ENCODE measurements at places on chromosomes 2 and 18.
A peak's percentile ranks its signal among the peaks of the same experiment; 100 is the strongest.

DNA sequence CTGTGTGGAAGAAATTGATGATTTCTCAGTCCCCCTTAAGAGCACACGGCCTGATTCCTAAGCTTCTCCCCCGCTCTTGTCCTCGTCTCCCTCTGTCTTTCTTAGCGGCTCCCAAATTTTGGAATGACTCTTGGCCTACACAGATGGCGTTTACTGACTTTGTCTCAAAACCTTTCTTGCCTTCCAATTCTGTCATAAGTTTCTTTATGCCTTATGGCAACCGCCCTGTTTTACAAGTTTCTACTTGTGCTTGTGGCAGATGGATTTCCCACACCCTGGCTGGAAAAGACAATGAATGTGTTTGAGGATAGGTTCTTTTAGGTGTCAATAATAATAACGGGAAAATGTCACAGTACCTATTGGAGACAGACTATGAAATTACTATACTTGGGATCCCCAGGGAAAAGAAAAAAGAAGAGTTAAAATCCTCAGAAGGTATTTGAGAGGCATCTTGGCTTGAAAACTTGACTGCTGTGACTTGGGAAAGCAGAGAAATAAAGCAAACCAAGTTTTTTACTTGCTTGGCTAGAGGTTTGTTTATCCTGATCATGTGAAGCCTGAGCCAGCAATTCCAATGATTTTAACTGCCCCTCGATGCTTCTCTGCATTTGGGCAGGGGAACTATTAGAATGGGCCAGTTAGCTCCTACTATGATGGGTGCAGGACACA, 276.4 kb downstream of the HRH4 start:
- DNase-seq = no peak

DNA sequence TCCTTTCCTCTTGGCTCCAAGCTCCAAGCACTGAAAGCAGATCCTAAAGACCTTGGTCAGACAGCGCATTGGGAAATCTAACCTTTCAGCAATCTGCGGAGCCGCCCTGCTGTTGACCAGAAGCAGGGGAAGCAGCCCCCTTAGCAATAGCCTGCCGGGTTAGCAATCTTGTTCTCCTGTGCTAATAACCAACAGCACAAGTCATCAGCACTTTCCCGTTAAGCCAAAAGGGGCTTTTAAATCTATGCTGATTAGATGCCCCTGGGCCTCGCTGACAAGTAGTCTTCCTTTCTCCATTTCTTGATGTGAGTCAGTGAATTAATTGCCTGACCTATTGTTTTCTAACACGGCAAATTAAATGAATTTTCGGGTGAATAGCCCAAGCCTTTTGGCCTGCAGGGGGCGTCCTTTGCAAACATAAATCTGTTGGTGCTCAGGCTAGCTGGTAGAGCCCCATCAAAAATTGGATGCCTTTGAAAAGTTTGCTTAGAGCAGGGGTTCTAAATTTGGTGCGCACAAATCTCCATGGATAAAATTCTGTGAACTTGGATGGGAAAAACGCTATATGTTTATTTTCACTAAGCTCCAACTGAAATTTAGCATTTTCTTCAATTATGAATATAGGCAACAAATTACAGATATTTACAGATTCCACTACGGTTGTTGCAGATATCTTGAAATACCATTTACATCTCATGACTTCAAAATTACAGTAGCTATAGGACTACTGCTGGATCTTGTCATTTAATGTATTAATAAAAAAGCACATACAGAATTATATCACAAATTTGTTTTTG, 24.6 kb downstream of the MAIP1 start:
- peak; percentile 85 for DNase-seq

DNA sequence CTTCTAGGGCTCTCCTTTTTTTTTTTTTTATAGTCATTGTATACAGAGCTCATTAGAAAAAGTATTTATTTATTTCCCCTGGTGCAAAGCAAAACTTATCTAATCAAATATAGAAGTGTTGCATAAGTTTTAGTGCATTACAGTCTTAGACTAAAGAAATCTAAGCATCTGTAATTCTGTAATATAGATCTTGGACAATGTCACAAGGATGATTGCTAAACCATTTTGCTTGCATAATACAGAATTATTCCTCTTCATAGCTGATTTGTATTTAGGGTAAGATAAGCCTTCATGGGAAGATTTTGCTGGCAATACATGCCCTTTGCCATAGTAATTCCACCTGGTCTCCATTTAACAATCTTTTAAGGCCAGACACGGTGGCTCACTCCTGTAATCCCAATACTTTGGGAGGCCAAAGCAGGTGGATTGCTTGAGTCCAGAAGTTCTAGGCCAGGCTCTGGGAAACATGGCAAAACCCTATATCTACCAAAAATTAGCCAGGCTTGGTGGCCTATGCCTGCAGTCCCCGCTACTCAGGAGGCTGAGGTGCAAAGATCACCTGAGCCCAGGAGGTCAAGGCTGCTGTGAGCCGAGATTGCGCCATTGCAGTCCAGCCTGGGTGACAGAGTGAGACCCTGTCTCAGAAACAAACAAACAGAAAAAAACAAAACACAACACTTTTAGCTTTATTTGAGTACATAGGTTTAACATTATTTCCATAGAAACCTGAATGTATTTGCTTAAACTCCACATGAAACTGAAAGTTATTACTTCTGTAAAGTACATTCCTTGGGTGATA, 2.2 kb upstream of the ACADL start:
- DNase-seq = no peak

- DNase-seq = no peak
Measured at GRCh38 chr18:63187791-63188460, 131.6 kb downstream of the BCL2 start.

- no peak for DNase-seq
Measured at GRCh38 chr2:29797916-29798315, 123.5 kb downstream of the ALK start.

DNA sequence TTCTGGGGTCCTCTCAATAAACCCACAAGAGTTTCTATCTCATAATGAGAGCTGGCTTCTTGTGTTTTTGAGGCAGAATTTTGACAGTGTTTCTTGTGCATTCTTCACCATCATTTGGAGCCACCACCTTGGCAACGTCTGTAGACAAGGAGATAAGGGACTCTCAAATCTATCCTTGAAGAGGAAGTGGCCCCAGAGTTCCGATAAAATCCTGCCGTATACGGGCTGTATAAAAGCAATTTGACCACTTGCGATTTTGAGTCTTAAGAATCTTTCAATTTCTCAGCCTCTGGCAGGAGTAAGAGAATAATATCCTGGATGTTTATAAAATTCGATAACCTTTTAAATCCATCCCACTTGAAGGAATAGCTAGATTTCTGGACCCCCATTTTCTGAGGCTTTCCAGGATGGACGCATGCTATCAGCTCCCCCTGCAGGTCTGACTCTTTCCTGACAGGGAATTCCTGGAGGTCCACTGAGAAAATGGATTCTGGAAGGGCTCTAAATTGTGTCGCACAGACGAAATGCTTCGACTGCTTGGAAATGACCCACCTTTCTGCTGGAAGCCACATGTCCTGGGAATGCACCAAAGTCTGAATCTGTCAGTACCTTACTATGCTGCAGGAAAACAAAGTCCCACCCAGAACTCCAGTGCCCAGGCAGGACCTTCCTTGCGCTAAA, 54.1 kb downstream of the E2F6 start:
- peak; percentile 41 for DNase-seq
